ENCODE measurements at places on chromosomes 4 and X.

- DNase-seq: no peak
Observed at GRCh38 chr4:113699772-113700171, 61.8 kb downstream of the CAMK2D start.

GRCh38 chr4:140774956-140775355 lies 18.8 kb upstream of the TBC1D9 start:
- DNase-seq: no peak

DNA sequence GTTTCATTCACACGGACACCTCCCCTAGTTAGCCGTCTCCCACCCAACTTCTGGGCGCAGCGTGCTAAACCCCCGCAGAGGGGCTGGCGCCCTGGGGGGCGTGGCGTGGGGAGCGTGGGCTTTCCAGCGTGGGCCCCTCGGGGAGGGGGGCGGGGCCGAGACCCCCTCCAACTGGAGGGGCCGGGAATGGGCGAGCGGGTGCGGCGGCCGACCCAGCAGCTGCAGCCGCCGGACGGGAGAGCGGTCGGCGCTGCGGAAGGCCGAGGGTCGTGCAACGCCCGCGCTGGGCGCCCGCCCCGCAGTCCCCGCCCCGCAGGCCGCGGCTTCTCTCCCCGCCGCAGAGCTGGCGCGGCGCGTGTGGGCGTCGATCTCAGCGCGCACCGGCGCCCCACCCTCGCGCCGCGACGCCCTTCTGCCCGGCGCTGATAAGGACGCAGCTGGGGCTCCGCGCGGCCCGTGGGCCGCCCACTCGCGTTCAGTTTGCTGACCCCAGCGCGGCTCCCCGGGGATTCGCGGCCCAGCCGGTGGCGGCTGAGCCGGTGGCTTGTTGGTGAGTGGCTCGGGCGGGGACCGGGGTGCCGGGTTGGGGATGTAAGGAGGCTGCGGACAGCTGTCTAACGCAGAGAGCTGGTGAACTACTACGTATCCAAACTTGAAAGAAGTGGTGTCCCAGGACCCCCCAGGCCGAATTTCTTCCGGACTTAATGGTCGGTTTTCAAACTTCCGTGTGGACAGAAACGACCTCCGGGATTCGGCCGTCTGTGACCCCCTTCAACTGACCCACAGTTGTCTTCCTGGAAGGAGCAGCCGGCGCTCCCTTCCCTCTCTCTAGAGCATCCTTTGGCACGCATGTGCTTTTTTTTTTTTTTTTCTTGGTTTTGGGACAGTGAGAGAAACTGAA lies 1.5 kb downstream of the FHDC1 start:
- DNase-seq: peak; percentile 65

DNA sequence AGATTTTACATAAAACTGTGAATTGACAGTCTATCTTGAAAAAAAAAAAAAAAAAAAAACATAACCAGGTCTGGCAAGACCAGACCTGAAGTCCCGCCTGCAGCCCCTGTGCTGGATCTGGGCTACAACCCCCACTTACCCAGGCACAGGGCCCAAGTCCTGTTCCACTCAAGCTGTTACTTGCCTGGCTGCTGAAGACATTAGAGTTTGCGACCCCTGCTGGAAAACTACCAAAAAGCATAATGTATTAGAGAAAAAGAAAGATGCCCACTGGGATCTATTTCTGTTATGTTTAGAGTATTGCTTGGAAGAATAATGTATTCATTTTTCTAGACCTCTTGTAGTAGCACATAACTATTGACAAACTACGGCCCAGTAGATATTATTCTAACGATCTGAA lies 4.7 kb downstream of the HS3ST1 start:
- DNase-seq: no peak

DNA sequence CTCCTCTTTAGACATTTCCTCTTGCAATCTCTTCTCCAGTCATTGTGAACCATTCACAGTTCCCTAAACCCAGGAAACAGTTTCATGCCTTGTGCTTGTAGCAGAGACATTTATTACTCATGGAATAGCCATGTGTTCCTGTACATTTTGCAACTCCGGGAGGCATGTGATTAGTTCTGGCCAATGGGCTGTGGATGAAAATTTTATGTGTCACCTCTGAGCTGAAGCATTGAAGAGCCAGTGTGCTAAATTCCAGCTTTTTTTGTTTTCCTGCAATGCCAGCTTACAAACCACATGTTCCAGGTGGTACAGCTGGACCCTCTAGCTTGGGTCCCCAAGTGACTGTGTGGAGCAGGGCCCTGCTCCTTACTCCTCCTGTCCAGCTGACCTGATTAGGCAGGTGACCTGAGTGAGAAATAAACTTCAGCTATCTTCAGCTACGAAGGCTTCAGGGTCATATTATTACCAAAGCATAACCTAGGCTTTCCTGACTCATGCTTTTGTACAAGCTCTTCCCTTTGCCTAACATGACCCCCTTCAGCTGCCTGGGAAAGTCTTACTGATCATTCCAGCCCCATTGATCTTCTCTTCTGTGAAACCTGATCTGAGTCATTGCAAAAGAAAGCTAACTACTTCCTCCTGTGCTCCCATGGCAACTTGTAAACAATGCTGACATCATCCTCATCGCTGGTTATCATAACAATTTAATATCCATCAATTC lies 200.4 kb downstream of the PTTG2 start:
- DNase-seq: peak; percentile 78
